Stimulated activated CD4-positive, alpha-beta T cell treated with anti-CD3 and anti-CD28 coated beads, Interleukin-4, amount 100 ng/mL, for 4 hours (primary cell): ENCODE measurements at places on chromosomes 1 and 21.
A peak's percentile ranks its signal among the peaks of the same experiment; 100 is the strongest.

DNA sequence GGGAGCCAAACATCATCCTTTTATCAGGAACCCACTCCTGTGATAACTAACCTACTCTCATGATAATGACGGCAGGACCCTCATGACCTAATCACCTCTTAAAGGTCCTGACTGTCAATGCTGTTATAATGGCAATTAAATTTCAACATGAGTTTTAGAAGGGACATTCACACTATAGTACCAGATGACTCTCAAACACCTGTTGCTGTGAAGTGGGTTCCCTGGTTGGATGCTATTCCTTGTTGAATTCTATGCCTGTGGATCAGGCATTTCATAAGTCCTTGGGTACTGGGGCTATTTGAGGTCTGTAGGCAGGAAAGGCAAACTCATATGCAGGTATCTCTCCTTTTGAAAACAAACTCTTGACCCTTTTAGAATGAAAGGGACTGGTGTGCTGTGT, 7.5 kb upstream of the ZSWIM5 start:
- no peak for DNase-seq

- peak; percentile 32 for DNase-seq
These were observed 148.7 kb downstream of the ZZZ3 start for GRCh38 chr1:77533660-77534305.

DNA sequence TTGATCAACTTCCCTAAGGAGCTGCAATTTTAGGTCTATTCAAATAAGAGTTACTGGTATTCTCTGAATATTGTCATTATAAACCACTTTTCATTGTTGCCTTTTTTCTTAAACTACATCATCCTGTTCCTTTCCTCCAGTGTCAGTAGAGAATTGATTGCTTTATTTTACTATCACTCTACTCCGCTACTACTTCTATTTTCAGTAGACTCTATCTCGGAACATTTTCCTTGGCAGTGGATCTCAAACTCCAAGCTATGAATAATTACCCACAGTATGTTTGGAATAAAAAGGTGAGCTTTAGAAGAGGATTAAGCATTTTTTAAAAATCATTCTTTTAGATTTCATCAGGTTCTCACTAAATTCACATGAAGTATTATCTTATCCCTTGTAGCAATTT, 224.9 kb downstream of the GREM2 start:
- no peak for DNase-seq

DNA sequence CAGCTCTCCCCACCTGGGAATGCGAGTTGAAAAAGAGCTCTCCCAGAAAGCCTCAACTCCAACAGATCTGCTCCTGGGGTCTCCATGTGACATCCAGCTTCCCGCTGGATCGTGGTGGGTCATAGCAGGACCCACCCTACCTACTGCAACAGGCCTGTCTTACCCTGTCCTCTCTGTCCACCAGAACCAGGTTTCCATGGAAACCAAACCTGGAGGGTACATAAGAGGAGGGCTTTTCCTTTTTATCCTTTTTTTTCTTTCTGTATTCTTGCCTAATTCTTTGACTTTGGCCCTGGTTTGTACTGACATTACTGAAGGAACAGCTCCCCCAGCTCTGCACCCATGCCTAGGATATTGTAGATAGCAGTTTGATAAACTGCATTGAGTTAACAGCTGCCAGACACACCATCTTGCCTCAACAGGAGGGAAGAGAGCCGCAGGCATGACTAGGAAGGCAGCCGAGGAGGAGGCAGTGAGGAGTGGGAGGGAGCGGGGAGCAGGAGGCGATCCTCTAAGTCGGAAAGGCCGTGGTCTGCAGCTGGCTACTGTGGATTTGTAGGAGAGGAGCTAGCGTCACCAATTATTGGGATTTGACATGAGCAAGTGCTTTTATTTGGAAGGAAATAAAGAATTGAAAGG, 9.7 kb upstream of the FMOD start:
- DNase-seq: no peak

DNA sequence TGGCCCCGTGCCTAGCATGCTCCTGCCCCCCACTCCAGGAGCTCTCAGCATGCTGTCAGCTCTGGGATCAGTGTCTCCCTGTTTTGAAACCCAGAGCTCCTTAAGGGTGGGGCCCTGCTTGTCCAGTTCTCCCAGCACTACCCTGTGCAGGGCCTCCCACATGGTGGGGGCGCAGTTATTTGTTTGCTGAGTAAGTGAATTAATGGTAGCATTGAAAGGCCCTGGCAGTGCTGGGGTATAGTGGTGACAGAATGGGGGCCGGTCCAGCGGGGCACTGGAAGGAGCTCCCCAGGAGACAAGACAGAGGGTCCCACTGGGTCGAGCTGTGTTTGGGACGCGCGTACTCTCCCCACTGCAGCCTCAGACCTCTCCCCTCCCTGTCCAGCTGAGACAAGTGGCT, 99.9 kb downstream of the NPHP4 start:
- DNase-seq: no peak

GRCh38 chr1:17188889-17189631, 15.9 kb upstream of the PADI1 start:
- DNase-seq: no peak

GRCh38 chr1:215111916-215112315, 29.4 kb downstream of the KCNK2 start:
- no peak for DNase-seq

DNA sequence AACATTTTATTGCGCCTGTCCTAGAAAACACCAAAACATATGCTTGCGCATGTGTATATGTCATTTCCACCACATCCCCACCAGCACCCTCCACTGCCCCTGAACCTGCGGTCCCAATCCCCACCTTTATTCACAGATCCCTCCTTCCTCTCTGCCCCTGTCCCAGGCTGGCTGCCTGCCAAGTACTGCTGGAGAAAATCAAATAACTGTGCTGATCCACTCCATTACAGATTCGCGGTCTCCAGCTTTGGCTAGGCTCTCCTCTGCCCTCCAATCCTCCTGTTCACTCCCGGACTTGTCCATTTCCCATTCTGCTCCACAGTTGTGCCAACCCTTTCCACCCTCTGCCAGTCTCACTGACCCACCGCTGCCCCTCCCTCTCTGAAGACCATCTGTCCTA, 59.3 kb upstream of the GJB5 start:
- DNase-seq: no peak

GRCh38 chr21:41233916-41234315, 66.0 kb downstream of the BACE2 start:
- DNase-seq: no peak

DNA sequence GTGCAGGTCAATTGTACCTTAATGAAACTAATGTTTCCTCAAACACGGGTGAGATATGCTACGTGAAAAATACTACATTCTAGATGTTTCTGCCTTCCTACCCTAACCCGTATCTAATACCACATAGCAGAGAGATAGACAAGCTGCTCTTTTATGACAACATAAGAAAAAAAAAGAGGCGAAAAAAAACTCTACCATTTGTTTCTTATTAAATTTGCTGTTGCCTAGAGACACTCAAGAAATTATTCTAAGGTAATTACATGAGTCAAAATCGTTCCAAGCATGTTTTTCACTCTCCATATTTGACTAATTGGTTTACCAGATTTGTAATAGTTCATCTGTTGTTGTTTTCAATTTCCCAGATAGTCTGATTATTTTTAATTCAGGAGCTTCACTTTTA, 27.4 kb downstream of the PALMD start:
- DNase-seq: no peak

DNA sequence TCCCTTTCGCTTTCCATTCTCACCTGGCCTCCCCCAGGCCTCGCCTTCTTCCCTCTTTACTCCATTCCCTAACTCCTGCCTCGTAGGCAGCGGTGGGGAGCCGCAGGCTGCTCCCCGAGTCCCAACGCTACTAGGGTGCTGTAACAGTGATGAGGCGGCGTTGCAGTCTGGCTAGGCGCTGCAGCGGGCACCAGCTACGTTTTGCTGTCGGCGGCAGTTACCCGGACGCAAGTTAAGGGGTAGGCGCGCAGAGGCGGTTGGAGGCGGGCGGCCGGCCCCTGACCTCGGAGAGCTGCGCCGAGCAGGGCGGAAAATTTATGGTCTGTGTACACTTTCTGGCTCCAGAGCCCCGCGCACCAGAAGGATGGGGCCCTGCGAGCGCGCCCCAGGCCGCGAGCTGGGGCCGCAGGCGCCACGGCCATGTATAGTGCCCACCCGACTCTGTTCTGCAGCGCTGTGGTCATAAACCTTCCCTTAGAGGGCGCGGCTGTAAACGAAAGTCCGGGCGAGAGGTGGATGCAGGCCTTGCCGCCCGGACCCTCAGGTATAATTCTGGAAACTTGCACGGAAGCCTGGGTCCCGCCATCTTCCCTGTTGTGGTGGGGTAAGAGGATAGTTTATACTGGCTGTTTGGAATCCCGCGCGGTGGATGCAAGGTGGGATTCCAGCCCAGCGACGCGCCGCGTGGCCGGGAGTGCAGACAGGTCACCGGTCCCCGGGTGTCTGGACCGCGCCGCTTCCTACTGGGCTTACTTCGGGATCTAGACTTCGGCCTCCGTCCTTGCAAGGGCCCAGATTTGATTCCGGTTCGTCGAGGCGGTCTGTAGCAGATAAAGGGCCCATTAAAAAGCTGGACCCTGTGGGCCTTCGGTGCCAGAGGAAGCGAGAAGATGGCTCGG, 15.0 kb downstream of the HLX start:
- DNase-seq: no peak
